D341Med (cell line): ENCODE measurements at places on chromosomes 12 and 14.

- DNase-seq, result no peak
Observed at GRCh38 chr14:21781543-21781942, 107.9 kb upstream of the OR4E1 start.

DNA sequence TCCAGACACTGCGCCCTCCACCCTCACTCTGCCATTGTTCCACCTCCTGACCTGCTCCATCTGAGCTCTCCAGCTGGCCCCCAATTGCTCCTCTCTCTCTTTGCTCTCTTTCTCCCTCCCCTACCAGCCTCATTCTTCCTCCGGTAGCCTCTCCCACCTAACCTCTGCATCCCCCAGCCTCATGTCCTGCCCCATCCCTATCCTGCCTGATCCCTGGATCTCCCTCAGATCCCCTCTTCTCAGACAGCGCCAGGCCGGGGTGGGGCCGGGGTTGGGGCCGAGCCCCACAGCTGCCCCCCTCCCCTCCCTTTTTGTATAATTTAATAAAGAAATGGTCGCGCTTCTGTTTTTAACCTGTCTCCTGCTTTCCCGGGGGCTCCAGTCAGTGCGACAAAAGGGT, 1.7 kb upstream of the LAG3 start:
- DNase-seq, result no peak

DNA sequence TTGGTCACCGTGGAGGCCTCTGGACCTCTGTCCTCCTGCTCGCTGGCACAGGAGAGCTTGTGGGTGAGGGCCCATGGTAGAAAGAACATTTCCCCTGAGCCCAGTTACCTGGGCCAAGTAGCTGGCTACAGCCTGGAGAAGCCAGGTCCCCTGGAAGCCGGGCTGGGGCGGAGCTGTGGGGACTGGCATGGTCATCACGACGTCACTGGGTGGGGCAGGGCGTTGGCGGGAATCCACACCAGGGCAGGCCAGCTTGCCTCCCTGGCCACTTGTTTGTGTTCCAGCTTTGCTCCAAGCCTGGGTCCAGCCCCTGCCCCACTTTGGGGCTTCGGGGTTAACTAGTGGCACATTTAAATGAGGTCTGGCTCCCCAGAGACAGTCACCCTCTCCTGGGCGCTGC, 35.0 kb upstream of the SLC24A4 start:
- no peak for DNase-seq

DNA sequence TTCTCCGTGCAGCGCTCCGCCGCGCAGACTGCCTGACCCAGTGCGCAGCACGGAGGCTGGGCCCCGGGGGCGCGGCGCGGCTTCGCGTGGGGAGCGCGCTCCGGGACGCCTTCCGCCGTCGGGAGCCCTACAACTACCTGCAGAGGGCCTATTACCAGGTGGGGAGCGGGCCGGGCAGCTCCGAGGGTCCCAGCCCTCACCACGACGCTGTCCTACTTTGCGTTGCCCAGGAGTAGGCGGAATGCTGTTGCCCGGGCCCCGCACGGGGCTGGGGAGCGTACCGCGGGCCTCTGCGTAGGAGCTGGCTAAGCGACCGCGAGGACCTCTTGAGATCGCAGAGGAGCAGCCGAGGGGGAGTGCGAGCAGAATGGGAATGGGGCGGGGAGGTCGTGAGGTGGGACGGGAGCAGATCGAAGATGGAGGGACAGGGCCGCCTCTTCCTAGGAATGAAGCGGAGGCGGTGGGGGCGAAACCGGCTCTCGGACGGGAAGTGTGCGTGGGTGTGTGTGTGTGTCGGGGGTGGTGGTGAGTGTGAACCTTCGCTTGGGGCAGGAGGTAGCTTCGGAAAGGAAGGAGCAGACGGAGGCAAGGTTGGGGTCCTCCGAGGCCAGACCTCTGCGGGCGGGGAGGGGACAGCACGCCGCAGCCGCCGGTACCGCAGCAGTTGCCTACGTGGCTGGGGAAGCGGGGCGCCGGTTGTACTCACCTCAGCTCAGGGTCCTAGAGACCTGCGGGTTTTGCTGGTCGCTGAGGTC, 751 bp downstream of the P3H3 start:
- DNase-seq, result peak; percentile 72

- DNase-seq, result no peak
Observed at GRCh38 chr12:25295361-25295760, 44.6 kb upstream of the KRAS start.

DNA sequence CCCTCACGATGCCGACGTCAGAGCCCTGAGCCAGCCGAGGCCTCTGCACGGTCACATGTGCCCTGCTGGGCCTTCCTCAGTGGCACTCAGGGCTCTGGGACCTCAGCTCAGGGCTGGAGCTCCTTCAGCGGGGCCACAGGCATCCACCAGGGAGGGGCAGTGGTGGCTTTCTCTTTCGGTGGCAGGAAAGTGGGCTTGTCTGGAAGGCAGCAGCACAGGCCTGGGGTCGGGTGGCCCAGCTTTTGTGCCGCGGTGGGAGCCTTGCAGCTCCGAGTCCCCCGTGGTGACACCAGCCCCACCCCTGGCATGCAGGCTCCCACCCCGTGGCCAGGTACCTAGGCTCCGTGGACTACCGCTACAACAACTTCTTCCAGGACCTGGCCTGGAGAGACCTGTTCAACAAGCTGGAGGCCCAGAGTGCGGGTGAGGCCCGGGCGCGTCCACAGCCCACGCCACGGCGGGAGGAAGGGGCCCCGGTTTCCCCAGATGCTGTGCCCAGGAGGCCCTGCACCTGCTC, 14.2 kb upstream of the TEX22 start:
- no peak for DNase-seq

DNA sequence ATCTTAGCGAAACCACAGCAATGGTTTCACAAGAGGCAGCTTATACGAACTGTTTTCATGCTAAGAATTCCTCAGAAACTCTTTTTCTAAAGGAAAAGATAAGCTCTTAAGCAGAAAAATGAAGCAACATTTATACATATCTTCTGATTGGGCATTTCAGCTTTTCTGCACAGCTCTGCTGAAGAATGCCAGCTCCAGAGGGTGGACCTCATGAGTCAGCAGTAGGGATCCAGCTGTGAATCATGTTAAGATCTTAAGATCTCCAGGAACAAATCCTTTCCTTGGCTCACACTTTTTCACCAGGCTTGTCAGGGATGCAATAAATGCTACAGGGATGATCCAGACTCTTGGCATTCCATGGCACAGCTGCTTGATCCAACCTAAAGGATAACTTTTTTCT, 477.1 kb upstream of the CCDC196 start:
- no peak for DNase-seq

DNA sequence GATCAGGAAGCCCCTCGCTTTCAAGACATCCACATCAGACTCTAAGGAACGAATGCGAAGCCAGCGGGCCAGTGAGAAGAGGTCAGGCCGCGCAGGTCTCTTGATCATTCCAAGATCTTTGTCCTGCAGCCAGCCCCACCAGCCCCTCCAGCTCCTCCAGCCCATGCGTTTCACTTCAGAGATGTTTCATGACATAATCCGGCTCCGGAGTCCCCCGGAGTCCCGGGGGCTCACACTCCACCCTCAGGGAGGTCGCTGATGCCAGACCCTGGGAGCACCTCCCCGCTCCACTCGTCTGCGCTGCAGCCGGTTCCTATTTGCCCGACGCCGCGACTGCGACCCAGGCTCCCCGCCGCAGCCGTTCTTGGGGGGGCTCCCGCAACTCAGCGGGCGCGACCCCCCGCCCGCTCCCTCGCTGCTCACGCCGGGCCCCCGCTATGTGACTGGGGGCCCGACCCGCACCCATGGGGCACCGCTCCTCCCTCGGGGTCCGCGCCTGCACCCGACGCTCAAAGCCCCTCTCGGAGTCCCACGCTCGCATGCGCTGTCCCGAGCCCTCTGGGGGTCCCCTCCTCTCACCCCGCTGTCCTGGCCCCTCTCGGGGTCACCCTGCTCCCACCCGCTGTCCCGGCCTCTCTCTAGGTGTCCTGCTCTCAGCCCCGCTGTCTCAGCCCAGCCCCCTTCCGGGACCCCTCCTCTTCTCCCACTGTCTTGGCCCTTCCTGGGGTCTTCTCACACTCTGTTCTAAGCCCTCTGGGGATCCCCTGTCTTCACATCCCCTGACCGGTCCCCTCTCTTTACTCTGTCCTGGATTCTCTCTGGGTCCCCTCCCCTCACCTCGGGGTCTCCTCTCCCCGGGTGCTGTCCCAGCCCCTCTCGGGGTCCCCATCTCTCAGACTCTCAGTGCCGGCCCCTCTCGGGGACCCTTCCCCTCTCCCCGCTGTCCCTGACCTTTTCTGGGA, 1.1 kb downstream of the TAOK3 start:
- peak; percentile 52 for DNase-seq

GRCh38 chr14:75615200-75615599, 36.8 kb downstream of the FLVCR2 start:
- no peak for DNase-seq

DNA sequence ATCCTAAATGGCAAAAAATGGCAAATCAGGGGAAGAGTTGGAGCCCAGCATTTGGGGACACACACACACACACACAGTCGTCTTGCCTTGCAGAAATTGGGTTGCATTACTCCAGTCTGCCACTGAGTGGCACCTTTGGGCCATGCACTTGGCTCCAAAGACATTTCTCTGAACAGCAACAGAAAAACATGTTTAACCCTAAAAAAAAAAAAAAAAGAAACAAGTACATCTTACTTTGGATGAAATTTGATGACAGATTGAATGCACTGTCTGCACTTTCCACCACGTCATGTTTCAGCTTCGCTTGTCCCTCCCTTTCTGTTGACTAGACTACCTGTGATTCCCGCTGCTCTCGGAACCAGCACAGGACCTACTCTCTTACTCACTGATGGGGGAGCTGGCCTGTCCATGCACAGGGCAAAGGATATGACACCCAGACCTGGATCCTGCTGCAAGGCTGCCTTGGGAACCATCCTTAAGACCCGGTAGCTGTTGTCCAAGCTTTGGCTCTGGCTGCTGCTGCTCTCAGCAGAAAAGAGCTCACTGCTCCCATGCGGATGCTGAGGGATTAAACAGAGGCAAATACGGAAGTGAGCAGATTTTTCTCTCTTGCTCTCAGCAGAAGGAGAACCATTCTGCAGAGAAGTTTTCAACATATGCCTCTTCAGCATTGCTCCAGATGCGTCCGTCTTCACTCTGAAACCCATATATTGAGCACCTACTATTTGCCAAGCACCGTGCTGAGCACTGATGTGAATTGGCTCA, 376.8 kb downstream of the DPF3 start:
- peak; percentile 69 for DNase-seq
